ENCODE measurements at places on chromosomes 4 and X. TPM values are rescaled to one million over a fixed set of nuclear protein-coding genes. Genes with fewer than 3 reads are reported as not detected.

The DRP2 gene
- 0.69 TPM for total RNA-seq

The PAGE4 gene
- total RNA-seq: not detected

The CITED1 gene
- total RNA-seq: not detected

The IKBKG gene
- 47.9 TPM for total RNA-seq

The GYG2 gene
- total RNA-seq: not detected

The MAGEA1 gene
- not detected for total RNA-seq

The ADGRL3 gene
- not detected for total RNA-seq

The CFAP47 gene
- not detected for total RNA-seq

The POU4F2 gene
- total RNA-seq: not detected

The MAGED1 gene
- 33.2 TPM for total RNA-seq

The DACH2 gene
- total RNA-seq: not detected

The GLOD5 gene
- total RNA-seq: not detected

The ADRA2C gene
- total RNA-seq: not detected

The MAP7D2 gene
- 0.12 TPM for total RNA-seq

The XK gene
- total RNA-seq: 0.15 TPM

The POF1B gene
- total RNA-seq: 0.29 TPM

The PCDH19 gene
- not detected for total RNA-seq

The FGF5 gene
- not detected for total RNA-seq

The ARHGEF38 gene
- not detected for total RNA-seq

The RTL5 gene
- total RNA-seq: 0.07 TPM

The C4orf50 gene
- total RNA-seq: 1.9 TPM

The SPANXA1 gene
- total RNA-seq: not detected

The HSFX1 gene
- 1.2 TPM for total RNA-seq

The PRDM5 gene
- total RNA-seq: not detected

The GRIA2 gene
- total RNA-seq: not detected

The IL15 gene
- 4.0 TPM for total RNA-seq

The PTCHD1 gene
- total RNA-seq: not detected

The MAD2L1 gene
- total RNA-seq: 42.5 TPM

The ODAPH gene
- total RNA-seq: 6.0 TPM

The RIBC1 gene
- 0.59 TPM for total RNA-seq

The NPNT gene
- total RNA-seq: not detected

The L1CAM gene
- 9.7 TPM for total RNA-seq

The NDST3 gene
- total RNA-seq: not detected

The VEGFC gene
- total RNA-seq: not detected

The PDZD4 gene
- 0.39 TPM for total RNA-seq
